ENCODE measurements at places on chromosomes 3 and 15.

DNA sequence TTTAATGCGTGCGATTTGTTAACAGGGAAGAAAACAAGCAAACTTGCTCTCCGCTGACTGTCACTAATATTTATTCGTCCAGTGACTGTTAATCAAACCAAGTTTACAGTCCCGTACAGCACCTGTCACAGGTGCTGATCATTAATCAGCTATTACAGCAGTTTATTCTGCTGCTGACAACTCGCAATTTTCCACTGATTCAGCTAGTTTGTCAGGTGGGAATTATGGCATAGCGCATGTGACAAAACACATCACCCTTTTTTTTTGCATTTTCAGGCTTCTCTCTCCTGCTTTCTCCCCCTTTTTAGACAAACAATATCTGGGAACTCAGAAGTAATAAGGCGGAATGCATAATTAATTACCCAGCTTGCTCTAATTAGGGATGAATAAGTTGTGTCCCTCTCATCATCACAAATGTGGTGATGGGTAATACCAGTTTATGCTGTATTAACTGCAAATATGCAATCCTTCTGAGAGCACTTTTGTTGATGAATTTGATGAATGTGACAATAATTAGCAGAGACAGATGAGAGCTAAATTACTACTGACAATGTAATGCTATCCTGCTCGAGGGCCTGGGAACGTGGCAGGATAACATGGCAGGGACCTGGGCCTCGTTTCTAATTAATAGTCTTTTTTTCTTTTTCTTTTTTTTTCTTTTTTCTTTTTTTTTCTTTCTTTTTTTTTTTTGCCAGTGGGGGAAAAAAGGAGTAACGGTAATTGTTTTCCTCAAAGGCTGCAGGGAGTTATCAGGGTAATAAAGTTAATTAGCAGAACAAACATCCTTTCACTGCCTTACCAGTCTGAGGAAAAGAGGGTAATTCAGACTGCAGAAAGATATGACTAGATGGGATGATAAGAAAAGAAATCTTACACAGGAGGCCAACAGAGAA, 150.3 kb upstream of the SOX2 start:
- ATAC-seq: no peak

DNA sequence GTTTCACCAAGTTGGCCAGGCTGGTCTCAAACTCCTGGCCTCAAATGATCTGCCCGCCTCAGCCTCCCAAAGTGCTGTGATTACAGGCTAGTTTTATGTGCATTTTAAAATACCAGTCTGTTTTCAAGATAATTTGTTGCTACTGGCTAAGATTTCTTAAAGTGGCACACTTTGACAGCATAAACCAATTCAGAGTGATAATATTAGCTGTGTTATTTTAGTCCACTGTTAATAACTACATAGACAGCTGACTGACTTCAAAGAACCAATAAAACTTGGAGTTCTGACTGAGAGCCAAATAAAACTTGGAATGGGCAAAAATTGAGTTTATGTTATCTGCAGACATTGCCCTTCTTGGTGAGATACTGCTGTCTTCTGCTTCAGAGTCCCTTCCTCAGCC, 291.8 kb downstream of the UBE2E2 start:
- no peak for ATAC-seq

GRCh38 chr3:141959589-141960554, 83.4 kb downstream of the ATP1B3 start:
- ATAC-seq: no peak

DNA sequence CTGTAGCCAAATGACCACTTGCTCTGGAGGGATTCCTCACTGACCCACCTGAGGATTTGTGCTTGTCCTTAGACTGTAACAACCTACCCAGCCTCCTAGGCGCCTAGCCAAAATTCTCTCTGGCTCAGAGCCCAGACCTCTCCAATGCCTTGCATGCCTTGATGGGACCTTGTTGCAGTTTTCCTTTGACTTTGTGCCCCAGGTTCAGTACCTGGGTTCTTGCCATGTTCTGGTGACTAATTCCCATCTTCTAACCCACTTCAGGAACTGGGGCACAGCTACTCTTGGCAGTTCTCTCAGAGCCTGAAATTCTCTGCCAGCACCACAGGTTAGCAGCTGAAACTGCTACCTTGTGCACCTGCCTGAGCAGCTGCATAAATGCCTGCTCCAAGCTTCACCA, 27.0 kb upstream of the UBE3A start:
- peak; percentile 49 for ATAC-seq

GRCh38 chr3:57949785-57950615, 58.2 kb upstream of the FLNB start:
- peak; percentile 88 for ATAC-seq

DNA sequence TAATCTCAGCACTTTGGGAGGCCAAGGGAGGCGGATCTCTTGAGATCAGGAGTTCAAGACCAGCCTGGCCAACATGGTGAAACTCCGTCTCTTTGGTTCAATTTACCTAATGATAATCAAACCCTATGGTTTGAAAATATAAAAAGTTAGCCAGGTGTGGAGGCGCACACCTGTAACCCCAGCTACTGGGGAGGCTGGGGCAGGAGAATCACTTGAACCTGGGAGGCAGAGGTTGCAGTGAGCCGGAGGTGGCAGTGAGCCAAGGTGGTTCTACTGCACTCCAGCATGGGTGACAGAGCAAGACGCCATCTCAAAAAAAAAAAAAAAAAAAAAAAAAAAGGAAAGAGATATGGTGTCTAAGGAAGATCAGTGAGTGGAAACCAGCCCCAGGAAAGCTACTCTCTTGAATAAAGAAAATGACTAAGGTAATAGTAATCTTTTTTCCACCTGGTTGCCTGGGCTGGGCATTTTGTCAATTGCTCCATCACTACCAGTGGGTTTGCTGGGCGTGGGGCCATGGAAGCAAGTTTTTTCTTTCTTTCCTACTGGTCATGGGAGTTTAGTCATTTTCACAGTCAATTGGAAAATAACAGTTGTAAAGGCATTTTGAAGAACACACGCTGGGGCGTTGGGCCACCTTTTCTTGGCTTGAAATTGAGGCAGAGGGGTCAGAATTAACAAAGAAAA, 387.6 kb upstream of the RGMA start:
- ATAC-seq: peak; percentile 83

DNA sequence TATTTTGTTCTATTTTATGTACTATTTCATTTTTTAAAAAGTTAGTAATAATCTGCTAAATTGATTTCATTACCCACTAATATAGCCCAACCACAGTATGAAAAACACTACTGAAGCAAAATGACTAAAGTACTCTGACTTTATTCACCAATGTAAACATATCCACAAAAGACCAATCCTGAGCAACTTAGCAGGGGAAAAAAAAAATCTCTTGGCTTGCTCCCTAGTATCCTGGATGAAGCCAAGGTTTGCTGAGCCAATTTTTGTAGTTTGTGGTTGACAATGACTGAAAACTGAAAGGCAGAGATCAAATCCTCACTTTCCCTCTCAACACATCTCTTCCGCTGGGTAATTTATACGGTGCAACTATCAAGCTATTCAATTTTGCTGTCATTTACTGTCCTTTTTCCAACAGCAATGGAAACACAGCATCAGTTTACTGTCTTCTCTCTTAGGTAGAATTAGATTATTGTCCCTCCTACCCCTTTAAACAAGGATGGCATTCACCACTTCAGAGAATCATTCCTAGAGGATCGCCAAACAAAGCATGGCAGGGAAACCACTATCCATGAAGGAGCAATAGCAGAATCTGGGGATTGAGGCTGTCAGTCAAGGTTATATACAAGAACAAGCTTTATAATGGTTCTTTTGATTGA, 149.7 kb downstream of the THRB start:
- ATAC-seq: no peak

- no peak for ATAC-seq
These were observed 93.1 kb downstream of the FRMD5 start for GRCh38 chr15:44101944-44102343.

- no peak for ATAC-seq
These were observed 262.1 kb downstream of the XXYLT1 start for GRCh38 chr3:195008816-195009215.

GRCh38 chr3:136672457-136672856, 79.7 kb downstream of the STAG1 start:
- no peak for ATAC-seq
